AG04449 (cell line): ENCODE measurements at places on chromosomes 4 and X.

DNA sequence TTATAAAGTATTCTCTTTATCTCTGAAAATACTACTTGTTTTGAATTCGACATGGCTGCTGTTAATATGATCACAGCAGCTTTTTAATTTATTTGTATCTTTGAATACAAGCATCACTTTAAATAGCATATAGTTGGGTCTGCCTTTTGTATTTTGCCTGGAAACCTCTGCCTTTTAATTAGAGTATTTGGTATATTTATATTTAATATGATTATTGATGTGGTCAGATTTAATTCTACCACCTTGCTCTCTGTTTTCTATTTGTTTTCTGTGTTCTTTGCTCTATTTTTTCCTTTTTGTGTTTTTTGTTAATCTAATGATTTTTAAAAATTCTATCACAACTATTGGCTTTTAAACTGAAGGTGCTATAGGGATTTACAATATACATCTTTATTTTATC, 21.7 kb downstream of the STK32B start:
- no peak for DNase-seq

DNA sequence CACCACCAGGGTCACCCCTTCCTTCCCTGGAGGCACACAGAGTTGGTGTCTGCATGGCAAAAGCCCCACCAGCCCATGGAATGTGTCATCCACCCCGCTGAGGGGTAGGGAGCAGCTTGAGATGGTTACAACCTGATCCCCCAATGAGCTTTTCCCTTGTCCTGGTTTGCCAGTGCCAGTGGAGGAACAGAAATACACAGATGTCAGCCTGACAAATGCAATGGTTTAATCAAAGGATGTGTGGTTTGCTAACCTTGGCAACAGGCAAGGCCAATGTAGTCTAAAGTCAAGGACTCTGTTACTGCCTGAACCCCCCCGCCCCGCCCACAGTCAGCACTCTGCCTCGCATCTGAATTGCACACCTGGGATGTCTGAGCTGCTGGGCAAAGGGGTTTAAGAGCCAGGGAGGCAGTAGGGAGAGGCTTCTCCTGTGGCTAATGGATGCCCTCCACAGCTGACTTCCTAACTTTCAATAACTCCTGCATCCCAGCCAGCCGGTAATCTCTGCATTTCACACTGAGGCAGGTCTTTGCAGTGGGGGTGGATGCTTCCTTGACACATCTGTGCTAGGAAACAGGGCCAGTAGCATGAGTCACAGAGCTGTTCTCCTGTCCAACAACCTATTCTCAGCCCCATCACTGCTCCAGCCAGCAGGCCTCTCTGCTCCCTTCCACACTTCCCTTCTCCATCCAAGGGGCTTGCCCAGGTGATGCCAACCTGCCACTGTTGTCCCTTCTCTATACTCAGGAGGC, 137.5 kb downstream of the AMMECR1 start:
- DNase-seq, result no peak

DNA sequence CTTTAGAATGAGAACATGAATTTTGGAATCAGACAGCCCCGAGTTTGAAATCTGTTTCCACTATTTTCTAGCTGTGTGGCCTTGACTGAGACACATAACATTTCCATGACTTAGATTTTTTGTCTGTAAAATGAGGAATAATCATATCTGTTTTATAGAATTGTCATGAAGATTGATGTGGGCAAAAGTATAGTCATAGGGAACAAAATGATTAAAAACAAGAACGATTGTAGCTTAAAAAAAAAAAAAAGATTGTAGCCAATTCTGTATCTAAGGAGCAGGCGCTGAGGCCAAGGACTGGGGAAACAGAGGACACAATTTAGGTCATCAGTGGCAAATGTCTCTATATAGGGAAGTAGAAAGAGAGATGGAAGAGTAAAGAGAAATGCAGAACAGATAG, 201.6 kb upstream of the C1QTNF7 start:
- DNase-seq, result no peak

- no peak for DNase-seq
Measured at GRCh38 chr4:16995451-16995850, 97.0 kb upstream of the LDB2 start.
